AG09309 (cell line): ENCODE measurements at places on chromosomes 7 and 10.
A peak's percentile ranks its signal among the peaks of the same experiment; 100 is the strongest.

GRCh38 chr10:119174109-119174508 is 4.5 kb downstream of the PRDX3 start:
- no peak for DNase-seq

GRCh38 chr10:74994854-74995253 is 116.6 kb upstream of the SAMD8 start:
- DNase-seq: no peak

DNA sequence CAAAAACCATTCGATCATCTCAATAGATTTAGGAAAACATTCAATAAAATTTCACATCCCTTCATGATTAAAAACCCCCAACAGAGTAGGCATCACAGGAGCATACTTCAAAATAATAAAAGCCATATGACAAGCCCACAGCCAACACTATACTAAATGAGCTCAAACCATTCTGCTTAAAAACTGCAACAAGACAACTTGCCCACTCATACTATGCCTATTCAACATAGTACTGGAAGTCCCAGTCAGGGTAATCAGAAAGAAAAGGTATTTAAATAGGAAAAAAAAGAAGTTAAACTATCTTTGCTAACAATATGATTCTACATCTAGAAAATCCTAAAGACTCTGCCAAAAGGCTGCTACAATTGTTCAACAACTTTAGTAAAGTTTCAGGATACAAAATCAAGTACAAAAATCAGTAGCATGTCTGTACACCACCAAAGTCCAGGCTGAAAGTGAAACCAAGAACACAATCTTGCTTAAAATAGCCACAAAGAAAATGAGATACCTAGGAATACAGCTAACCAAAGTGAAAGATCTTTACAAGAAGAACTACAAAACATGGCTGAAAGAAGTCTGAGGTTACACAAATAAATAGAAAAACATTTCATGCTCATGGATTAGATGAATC is 882.6 kb downstream of the GRM8 start:
- no peak for DNase-seq

DNA sequence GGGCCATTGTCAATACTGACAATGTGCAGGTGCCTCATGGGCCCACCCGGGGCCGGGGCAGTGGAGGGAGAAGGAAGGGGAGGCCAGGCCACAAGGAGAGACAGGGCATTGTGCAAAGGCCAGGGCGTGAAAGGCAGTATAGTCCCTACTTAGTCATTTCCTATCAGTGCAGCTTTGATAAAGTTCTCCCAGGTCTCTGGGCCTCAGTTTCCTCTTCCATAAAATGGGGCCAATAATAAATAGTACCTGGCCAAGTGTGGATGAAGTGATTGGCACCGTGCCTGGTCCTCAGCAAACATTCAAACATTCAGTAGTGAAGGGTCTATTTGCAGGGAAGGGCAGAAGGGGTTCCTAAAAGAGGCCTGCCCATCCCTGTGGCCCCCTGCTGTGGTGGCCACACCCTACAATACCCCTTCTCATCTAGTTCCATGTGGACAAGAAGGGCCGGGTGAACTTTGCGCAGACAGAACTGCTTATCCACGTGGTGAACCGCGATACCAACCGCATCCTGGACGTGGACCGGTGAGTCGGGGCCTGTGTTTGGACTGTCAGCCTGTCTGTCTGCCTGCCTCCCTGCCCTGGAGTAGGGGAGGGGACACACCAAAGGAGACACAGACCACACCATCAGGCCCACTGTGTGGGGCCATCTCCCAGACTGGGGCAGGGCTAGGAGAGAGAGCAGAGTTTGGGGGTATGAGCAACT is 36.9 kb upstream of the VSIR start:
- DNase-seq: no peak

DNA sequence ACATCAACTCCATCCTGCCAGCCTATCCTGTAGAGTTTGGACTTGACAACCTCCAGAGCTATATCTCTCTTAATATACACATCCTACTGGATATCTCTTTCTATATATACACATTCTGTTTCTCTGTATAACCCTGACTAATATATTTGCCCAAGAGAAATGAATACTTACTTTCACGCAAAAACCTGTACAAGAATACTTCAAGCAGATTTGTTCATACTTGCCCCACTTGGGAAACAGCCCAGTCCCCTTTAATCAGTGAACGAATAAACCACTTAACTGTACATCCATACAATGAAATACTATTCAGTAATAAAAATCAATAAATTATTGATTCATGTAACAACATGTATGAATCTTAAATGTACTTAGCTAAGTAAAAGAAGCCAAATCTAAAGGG is 251.1 kb upstream of the PHYHIPL start:
- DNase-seq: no peak

- no peak for DNase-seq
Observed at GRCh38 chr10:85927952-85928665, 438.5 kb downstream of the GRID1 start.

DNA sequence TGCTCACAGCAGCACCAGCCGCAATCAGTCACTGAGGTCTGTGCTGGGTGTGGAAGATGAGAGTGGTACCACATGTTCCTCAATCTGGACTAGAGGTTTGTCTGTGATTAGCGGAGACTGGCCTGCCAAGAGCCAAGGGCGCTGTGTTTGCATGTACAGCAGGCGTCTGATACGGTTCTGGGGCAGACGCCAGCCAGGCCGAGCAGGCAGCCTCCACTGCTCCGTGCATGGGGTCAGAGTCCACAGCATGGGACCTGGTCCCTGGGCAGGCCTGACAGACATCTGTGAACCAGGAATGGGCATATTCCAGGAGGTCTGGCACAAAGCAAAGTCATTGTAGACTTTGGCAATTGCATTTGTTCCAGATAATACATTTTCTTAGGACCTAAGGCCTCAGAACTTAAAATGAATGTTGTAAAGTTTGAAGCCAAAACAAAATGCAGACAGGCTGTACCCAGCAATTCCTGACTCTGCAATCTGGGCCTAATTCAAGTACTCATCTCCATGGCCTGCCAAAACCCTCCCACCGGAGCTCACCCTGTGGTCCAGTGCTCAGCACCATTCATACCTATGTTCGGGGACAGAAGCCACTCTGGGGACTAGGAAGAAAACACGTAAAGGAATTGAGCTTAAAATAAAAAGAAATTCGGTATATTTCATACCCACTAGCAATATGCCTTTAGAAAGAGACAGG is 50.0 kb upstream of the FAM20C start:
- DNase-seq: no peak

GRCh38 chr7:115910541-115911164 is 119.9 kb downstream of the TFEC start:
- DNase-seq: peak; percentile 10

DNA sequence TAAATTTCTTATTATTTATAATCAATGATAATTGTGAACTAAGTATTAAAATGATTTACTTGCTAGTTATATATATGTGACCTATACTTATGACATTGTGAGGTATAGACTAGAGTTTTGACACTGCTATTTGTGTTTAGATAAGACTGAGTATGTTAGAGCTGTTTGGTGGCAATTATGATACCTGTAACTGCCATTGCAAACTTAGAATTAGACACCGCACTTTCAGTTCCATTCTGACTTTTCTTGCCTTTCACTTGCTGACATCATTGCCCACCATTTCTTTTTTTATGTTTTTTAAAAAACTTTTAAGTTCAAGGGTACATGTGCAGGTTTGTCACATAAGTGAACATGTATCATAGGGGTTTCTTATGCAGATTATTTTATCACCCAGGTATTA is 214.5 kb downstream of the MBL2 start:
- DNase-seq: no peak

DNA sequence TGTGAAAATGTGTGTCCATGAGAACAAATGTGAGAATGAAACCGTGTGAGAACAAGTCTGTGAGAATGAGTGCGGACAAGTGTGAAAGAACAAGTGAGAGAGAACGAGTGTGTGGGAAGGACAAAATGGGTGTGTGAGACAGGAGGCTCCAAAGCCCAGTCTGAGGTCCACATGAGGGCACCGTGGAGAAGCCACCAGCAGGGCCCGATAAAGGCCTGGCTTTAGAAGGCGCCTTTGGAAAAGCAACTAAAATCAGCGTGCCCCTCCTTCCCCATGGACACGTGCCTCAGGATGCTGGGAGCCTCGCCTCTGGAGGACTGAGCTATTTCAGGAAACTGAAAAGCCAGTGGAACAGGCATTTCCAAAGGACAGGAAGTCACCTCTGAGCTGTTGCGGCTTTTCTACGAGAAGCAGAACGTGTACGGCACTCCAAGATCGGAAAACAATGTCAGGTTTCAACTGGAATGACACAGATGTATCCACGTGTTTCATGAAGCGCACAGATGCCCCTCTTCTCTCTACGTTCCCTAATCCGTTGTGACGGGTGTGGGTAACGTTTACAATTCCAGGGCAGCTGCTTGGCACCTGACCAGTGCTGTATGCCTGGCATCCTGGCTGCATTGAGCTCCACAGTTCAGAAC is 46.4 kb downstream of the ESYT2 start:
- no peak for DNase-seq

- no peak for DNase-seq
Observed at GRCh38 chr10:21195252-21195651, 298.1 kb upstream of the NEBL start.

DNA sequence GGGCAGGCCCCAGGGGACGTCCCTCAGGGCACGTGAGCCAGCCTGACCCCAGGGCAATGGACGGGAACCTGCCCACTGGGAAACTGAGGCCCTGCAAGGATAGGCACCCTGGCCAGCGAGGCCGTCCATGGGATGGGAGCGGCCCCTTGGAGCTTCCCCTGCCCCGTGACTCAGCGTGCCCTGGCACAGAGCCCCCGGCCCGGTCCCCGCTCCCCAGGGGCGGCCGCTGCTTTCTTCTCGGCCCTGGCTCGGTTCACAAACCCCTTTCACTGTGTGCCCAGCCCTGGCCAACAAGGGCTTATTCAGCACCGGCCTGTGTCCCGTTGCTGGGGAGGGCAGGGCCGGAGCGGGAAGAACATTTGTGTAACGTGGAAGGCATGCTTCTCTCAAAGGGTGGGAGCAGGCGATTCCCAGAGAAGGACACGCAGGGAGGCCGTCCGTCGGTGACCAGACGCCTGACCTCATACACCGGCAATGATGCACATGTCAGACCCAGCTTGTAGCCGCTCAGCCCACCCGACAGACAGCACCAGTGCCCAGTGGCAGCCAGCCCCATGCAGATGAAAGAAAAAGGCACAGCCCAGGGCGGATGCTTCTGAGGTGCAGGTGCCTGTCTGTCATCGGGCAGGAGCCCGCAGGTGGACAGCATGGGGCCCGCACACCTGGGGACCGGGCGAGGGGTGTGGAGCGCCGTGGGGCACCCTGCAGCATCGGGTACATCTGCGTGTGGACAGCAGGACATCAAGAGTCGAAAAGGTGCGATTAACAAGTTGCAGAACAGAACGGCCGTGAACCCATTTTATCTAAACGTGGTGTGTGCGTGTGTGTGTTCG is 94.5 kb downstream of the PDGFA start:
- no peak for DNase-seq

GRCh38 chr7:46652317-46652716 is 731.2 kb upstream of the IGFBP3 start:
- no peak for DNase-seq

- no peak for DNase-seq
Observed at GRCh38 chr10:110865809-110866482, 5.8 kb upstream of the PDCD4 start.

DNA sequence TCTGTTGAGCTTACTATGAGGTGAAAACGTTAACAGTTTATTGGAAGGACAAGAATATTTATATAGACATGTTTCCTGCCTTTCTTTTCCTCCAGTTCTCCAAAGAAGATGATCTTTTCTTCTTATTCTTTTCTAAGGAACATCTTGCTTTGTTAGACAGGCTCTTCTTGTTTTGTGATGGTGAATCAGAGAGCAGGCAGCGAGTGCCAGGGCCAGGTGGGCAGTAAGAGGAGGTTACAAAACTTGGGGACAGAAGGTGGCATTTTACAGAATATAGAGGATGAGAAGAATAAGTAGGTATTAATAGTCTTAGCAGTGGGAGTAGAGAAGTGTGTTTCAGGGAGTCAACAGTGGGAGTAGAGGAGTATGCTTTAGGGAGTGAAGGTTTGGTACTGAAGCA is 223.6 kb downstream of the ARL4A start:
- DNase-seq: no peak

- no peak for DNase-seq
Observed at GRCh38 chr10:49418328-49418727, 22.4 kb upstream of the DRGX start.

DNA sequence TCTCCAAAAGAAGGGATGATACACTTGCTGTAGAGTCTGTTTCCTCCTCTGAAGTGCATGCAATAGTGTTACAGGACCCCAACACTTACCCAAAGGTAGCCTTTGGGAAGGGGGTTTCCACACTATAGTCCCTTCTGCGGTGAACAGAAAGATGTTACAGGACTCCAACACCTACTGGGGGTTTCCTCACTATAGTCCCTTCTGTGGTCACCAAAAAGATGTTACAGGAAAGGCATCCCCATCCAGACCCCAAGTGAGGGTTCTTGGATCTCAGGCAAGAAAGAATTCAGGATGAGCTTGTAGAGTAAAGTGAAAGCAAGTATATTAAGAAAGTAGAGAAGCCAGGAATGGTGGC is 69.2 kb upstream of the PIK3CG start:
- DNase-seq: no peak

- DNase-seq: no peak
Observed at GRCh38 chr10:111116762-111117445, 40.1 kb downstream of the ADRA2A start.

DNA sequence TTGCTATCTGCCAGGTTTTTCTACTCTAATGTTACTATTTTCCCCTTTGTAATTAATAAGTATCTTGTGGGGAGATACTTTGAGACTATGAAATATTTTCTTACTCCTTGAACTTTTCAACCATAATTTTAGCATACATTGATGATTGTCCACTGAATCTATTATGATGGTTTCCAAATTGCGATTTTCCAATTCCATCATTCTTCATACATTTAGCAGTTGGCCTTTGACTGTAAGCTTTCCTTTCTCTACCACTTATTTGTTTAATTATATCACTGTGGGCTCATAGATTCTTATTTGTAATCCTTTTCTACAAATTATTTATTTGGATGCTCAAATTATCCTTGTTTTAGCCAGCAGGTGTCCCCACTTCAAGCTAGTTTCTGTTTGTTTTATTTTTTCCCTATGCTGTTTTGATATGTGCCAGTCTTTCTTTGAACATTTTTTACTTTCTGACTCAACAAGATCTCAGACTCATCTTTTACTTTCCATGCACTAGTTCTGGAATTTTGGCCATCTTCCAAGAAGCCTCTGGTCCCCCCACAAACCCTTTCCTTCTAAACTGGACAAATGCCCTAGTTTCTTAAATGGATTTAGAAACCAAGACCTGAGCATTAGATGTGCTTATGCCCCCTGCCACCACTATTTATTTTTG is 11.4 kb upstream of the MRPS16 start:
- peak; percentile 13 for DNase-seq

- DNase-seq: no peak
Observed at GRCh38 chr10:118259288-118259906, 82.7 kb downstream of the FAM204A start.

GRCh38 chr7:30887464-30887872 is 24.2 kb upstream of the AQP1 start:
- no peak for DNase-seq
